Fibroblast of skin of left biceps (primary cell): ENCODE measurements at places on chromosomes 6 and 20.

- DNase-seq, result no peak
These were observed 14.9 kb downstream of the TRERF1 start for GRCh38 chr6:42436825-42437224.

GRCh38 chr6:3383525-3383924 lies 73.3 kb downstream of the SLC22A23 start:
- no peak for DNase-seq

DNA sequence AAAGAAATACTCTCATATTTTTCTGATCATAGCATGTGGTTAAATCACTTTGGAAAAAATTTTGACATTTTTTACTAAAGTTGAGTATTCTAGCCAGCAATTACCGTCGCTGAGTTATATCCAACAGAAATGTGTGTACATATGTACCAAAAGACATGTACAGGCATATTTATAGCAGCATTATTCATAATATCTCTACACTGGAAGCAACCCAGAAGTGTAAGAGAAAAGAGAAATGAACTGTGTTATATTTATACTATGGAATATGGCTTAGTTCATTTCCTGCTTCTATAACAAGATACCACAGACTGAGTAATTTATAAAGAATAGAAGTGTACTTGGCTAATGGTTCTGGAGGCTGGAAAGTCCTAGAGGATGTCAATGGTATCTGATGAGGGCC lies 474.0 kb upstream of the GJE1 start:
- no peak for DNase-seq

DNA sequence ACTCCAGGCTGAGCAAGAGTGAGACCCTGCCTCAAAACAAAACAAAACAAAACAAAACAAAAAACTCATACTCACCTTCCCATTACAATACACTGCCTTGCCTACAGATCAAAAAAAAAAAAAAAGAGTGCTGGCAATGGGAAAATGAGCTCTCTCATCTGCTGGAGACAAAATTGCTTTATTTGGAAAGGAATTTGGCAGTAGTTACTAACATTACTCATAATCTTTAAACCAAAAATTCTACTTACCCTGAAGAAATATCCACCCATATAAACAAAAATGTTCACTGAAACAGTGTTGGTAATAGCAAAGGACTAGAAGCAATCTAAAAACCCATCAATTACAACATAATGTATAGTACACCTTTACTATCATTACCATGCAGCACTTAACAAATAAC lies 120.4 kb downstream of the RNGTT start:
- DNase-seq, result peak; percentile 66

GRCh38 chr20:46135856-46136633 lies 17.9 kb downstream of the CD40 start:
- no peak for DNase-seq

DNA sequence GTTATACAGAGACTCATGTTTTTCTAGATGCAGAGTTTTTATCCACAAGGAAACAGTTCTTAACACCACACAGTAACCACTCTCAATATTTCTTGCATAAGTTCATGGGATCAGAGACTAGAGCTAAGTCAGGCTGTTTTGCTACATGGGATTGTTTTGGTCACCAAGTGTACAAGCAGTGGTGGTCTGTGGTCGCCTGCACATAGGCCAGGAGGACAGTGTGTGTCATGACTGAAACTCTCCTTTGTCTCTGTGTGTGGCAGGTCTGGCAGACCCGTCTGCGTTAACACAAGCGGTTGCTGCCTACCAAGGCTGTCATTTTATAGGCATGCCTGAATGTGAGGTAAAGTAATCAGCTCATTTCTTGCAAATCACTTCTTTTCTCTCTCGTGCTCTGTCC lies 18.9 kb downstream of the WRNIP1 start:
- DNase-seq, result no peak

GRCh38 chr20:49707118-49707517 lies 6.6 kb downstream of the B4GALT5 start:
- DNase-seq, result no peak

DNA sequence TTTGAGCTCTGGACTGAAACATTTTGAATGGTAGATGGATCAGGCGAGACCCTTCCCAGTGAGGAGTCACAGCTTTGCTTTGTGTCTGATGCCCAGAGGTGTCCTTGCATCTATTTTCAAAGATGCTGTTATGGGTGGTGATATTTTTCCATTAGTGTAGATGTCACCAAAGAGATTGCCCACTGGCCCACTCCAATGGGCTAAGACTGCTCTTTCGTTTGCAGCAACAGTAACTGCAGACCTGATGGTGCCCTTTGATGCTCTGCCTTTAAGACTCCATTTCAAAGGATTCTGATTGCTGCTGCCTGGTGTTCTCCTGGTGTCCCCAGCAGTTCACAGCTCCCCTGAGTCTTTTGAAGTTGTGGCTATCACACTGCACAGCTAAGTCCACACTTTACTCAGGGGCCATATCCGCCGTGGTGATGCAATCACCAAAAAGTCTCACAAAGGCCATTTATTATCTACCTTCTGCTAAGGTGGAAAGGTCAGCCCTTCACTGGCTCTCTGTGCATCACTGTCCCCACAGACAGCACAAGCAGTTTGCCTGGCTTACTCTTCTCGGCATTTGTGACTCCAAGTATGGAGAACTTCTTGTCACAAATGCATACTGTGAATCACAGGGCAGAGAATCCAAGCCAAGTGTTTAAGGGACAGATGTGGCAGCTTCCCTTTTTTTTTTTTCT lies 56.4 kb downstream of the NOX3 start:
- DNase-seq, result no peak

DNA sequence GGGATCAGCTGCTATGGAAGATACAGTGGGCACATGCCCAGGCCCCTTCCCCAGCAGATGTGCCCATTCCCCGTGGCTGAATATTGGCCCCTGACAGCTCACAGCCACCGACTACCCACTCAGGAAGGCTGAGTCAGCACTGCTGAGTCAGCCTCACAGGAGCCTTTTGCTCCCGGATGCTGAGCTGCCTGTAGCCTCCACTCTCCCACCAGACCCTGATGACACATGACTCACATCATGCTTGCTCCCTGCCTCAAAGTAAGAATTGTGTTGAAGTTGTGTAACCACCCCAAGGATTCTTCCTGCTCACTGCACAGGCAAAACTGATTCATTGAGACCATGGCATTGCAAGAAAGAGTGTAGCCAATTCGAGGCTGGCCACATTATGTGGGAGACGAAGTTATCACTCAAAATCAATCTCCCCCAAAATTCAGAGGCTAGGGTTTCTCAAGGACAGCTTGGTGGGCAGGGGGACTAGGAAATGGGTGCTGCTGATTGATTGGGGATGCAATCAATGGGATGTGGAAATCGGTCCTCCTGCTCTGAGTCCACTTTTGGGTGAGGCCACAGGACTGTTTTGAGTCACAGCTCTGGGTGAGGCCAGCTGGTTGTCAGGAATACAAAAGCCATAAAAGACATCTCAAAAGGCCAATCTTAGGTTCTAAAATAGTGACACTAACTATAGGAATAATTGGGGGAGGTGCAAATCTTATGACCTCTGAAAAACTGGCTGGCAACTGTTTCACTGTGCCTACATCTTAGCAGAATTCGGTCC lies 556.6 kb upstream of the CDH4 start:
- peak; percentile 85 for DNase-seq

DNA sequence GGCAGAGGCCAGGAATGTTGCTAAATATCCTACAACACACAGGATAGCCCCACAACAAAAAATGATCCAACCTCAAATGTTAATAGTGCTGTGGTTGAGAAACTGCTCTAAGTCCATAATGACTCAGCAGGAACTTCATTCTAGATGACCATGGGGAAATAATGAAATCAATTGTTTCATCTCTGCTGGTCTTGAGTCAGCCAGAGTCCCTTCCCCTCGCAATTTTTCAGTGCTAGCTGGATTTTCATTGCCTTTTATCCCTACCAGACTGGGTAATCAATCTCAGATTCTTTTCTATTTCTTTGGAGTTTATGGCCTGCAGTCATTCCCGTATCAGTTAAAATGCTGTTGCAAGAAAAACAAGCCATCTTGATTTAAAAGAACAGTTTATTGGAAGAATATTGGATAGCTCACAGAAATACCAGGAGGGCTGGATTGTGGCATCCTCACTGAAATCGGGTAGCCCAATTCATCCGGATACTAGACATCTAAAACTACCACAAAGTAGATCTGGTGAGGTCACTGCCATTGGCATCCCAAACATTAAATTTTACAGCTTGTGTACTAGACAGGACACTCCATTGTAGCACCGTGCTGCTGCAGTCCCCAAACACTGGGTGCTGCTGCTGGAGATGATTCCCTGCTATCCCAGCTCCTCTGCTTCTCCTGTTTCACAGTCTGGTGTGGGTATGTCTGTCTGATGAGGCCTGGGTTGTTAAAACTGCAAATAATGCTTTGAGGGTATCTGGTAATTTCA lies 30.3 kb upstream of the POPDC3 start:
- DNase-seq, result peak; percentile 59

- DNase-seq, result no peak
These were observed 160.8 kb upstream of the KHDRBS2 start for GRCh38 chr6:62446647-62447316.

GRCh38 chr6:163333701-163334663 lies 80.5 kb upstream of the QKI start:
- DNase-seq, result no peak
